ENCODE measurements at places on chromosomes 7 and 10.

- H3K4me3 ChIP-seq: no peak overlapping the region
- H3K36me3 ChIP-seq: no peaks in the 10 kb centered on the region
- H3K27ac ChIP-seq: no peak overlapping the region
- H3K27me3 ChIP-seq: peaks cover 36% of the 10 kb centered on the region
- DNase-seq: no peak
Measured at GRCh38 chr10:44864051-44864450, 47.1 kb upstream of the TMEM72 start.

GRCh38 chr10:88185830-88186229 is 322.4 kb downstream of the PTEN start:
- H3K4me1 ChIP-seq: peaks cover 5% of the 10 kb centered on the region
- DNase-seq: no peak
- H3K27me3 ChIP-seq: no peaks in the 10 kb centered on the region
- no peak overlapping the region for H3K4me3 ChIP-seq
- no peak overlapping the region for H3K27ac ChIP-seq

GRCh38 chr10:122407375-122408125 is 33.0 kb downstream of the PLEKHA1 start:
- no peaks in the 10 kb centered on the region for H3K4me1 ChIP-seq
- DNase-seq: no peak
- peaks cover 14% of the 10 kb centered on the region for H3K36me3 ChIP-seq
- no peak overlapping the region for H3K27ac ChIP-seq

- no peak for DNase-seq
- H3K27me3 ChIP-seq: no peaks in the 10 kb centered on the region
- H3K4me3 ChIP-seq: no peak overlapping the region
- no peaks in the 10 kb centered on the region for H3K36me3 ChIP-seq
- no peaks in the 10 kb centered on the region for H3K4me1 ChIP-seq
- no peak overlapping the region for H3K27ac ChIP-seq
Measured at GRCh38 chr10:119748871-119749270, 23.0 kb downstream of the INPP5F start.

- no peak overlapping the region for H3K27ac ChIP-seq
- H3K4me3 ChIP-seq: no peak overlapping the region
Measured at GRCh38 chr10:63584725-63585035, 63.5 kb downstream of the REEP3 start.

DNA sequence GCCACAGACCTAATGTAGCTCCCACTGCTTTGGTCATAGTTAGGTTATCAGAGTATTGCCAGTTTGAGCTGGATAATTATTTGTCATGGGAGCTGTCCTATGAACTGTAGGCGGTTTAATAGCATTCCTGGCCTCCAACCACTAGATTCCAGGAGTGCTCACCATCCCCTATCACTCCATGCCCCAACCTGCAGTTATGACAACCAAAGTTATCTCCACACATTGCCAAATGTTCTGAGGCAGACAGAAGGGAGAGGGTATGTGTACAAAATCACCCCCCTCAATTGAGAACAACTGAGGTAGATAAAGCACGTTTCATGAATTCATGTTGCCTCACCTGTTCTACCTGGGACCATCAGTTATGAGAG is 119.0 kb upstream of the CACUL1 start:
- H3K36me3 ChIP-seq: no peaks in the 10 kb centered on the region
- H3K27me3 ChIP-seq: peaks cover 5% of the 10 kb centered on the region
- H3K4me1 ChIP-seq: no peaks in the 10 kb centered on the region
- no peak overlapping the region for H3K4me3 ChIP-seq

DNA sequence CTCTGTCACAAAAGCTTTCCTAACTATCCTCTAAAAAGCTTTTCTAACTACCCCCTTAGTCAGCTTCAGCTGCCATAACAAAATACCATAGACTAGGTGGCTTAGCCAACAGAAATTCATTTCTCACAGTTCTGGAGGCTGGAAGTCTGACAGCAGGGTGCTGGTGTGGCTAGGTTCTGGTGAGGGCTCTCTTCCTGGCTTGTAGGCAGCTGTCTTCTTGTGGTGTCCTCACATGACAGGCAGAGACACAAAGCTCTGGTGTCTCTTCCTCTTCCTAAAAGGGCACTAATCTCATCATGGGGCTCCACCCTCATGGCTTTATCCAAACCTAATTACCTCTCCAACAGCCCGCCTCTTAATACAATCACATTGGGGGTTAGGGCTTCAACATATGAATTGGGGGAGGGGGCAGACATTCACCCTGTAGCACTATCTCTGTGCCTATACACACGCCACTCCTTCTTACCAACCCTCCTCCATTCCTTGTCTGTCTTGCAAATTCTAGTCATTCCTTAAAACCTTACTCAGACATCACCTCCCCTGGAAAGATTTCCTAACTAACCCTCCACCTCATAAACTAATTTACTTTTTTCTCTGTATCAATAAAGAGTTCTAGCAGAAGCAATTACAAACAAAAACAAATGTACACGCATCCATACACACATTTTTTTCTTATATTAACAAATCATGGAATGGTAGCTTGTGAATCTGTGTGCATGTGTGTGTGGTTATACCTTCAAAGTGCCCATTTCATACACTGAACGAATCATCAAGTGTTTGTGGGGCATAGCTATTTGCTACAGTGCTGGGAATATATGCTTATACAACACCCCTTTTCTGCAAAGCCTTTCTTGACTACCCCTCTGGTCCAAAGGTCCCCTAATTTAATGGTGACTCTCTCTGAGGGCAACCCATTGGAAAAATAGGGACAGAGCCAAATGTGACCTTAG is 26.4 kb downstream of the RHOBTB1 start:
- no peaks in the 10 kb centered on the region for H3K27me3 ChIP-seq
- no peaks in the 10 kb centered on the region for H3K36me3 ChIP-seq
- H3K27ac ChIP-seq: no peak overlapping the region
- peaks cover 6% of the 10 kb centered on the region for H3K4me1 ChIP-seq
- no peak for DNase-seq
- H3K4me3 ChIP-seq: no peak overlapping the region

DNA sequence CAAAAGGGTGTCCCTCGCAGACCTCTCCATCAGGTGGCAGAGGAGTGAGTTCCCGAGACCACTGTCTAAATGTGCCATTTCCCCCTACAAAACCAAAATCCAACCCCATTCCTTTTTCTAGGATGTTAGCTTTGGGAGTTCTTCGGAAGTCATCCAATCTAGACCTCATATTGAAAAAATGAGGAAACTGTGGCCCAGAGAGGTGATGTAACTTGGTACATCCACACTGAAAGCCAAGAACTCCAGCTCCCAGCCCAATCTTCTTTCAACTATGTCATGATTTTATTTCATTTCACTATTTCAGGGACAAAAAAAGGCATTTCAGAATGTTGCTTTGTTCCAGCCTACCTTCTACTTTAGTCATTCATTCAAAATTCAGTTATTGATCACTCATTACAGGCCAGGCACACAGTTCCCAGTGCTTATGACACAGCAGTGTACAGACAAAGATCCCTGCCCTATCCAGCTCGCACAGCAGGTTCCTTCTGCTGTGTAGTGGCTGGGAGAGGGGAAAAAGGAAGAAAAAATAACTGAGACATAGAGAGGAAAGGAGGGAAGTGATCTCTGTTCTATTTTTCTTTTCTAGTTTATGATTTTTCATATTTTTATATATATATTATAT is 35.8 kb downstream of the SCRN1 start:
- no peak for DNase-seq
- no peak overlapping the region for H3K4me3 ChIP-seq
- H3K27me3 ChIP-seq: peaks cover 3% of the 10 kb centered on the region
